Stimulated activated CD4-positive, alpha-beta T cell treated with anti-CD3 and anti-CD28 coated beads, Interleukin-15, amount 100 ng/mL, for 24 hours (primary cell): ENCODE measurements at places on chromosomes 6 and 20.

DNA sequence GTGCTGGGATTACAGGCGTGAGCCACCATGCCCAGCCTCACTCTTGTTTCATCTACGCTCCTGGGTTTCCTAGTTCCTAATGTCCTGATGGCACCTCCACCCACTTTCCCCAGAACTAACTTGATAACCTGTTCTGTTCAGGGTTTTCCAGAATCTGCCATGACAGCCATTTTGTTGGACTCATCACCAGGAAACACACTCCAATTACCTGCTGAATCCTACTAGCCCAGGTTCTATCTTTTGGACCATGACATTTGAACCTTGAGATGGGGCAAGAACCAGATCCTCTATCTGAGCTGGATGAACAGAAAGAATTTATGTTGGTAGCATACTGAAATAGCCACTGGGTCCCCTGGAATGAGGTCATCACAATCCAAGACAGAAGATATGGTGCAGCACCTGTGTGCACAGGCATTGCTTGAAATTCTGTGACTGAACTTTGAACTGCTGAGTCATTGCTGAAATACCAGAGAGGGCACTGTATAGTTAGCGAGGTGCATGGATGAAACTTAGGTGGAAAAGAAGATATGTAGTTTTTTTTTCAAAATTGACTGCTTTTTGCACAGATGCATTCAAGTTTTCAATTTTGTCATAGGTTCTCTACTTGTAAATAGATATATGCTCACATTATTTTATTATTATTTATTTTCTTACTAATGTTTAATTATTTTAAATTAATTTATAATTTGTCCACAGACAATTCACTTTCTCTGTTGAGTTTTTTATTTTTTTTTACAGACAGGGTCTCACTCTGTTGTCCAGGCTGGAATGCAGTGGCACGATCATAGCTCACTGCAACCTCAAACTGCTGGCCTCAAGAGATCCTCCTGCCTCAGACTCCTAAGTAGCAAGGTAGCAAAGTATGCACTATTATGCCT is 42.8 kb upstream of the TASP1 start:
- DNase-seq = no peak

- no peak for DNase-seq
These were observed 91.0 kb downstream of the NCR2 start for GRCh38 chr6:41426438-41426851.

DNA sequence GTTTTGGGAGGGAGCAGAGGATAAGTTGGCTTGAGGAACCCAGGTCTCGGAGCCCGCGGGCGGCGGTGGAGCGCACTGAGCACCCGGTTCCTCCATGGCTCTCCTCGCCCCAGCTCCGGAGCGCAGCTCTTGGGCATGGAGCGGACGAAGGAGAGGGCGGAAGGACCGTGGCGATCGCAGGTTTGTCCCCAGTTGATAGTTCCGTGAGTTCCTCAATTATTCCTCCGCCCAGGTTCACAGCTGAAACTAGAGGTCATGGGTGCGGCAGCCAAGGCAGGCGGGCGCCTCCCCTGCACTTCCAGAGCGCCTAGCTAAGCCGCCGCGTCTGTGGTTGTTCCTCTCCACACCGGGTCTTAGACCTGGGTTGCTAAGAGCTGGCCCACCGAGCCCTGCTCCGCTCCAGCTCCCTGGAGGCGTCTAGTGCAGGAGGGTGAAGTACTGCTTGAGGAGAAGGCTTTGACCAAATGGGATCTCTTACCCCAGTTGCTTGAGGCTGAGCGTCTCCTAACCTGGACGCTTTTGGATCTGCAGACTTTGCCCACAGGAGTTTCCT is at the start of gene HTR1B:
HTR1B (minus strand) TSS at position 184 of the 553 bp plus-strand sequence; CDS start at position 96, 88 bp downstream.
- no peak for DNase-seq

GRCh38 chr6:150907383-150907782 is 41.9 kb downstream of the MTHFD1L start:
- DNase-seq = no peak

GRCh38 chr6:50288241-50288640 is 238.5 kb upstream of the DEFB112 start:
- no peak for DNase-seq

GRCh38 chr6:29924287-29924686 is 18.0 kb upstream of the HLA-A start:
- no peak for DNase-seq

GRCh38 chr20:32775336-32775991 is 13.3 kb downstream of the DNMT3B start:
- DNase-seq = no peak

GRCh38 chr6:47710295-47710694 is 11.9 kb downstream of the ADGRF4 start:
- no peak for DNase-seq

- peak; percentile 40 for DNase-seq
These were observed 1.3 kb upstream of the DDR1 start for GRCh38 chr6:30882759-30883684.

GRCh38 chr6:88381289-88381642 is 215.1 kb upstream of the CNR1 start:
- DNase-seq = no peak

GRCh38 chr6:17015551-17016381 is 86.1 kb upstream of the STMND1 start:
- peak; percentile 41 for DNase-seq

DNA sequence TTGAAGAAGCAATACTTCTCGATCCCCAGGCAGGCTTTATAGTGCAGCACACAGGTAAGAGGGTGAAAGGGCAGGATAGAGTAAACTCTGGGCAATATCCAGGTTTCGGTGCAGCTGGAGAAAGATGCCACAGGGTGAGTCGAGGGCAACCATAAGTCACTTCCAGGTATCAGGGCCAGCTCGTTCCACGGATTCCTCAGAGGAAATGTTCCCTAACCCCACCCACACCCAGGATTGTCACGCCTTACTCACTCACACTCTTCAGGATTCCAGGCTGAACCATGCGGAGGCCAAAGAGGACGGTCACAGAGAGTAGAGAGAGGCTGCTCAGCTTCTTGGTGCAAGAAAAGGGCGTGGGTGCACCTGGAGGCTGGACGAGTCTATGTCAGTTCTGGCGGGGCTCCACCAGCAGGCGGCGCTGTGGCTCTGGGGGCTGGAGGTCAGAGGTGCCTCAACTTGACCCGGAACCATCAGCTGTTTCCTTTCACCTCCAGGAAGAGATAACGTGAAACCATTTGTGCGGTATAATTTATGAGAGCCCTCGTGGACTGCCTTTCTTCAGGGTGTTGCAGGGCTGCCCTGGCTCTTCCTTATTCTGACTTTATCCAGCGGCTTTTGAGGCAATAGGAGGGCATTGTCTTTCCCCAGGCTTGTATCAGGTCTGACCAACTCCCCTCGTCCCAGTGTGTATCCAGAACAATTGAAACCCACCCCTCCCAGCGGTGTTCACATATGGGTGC is 14.5 kb upstream of the WFDC12 start:
- DNase-seq = peak; percentile 86

GRCh38 chr6:54598787-54599313 is 247.7 kb upstream of the FAM83B start:
- DNase-seq = no peak

- no peak for DNase-seq
These were observed 300.3 kb downstream of the PRL start for GRCh38 chr6:21996425-21997118.

- no peak for DNase-seq
These were observed 3.6 kb upstream of the ARFGEF3 start for GRCh38 chr6:138157986-138158638.

- DNase-seq = no peak
These were observed 232.8 kb upstream of the QKI start for GRCh38 chr6:163181666-163182180.

DNA sequence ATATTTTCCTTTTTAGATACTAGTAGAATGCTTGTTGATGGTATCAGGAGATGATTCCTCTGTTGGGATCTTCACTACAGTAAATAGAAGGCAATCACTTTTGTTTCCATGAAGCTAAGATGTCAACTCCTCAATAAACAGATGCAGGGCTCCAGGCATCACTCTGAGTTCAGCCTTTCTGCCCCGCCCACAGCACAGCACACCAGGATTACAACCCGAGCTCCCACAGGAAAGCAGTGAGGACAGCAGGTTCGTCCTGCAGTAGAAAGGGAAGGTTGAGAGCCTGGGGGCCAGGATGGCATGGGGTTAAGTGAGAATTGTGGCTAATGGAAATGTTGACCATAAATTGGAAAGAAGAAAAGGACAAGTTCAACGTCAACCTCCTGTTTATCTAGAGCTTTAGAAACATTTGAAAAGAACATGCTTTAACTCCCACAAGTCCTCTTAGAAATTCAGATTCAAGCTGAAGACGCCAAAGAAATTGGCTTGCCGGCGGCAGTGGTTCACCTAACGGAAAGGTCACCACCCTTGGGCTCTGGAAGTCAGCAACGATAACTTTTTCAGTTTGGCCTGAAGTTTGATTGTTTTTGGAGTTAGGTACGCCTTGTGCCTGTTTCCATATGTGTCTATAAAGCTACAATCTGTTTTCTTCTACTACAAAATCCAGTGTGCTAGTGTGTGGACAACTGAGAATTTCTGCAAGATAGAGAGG is 144.4 kb upstream of the PDE10A start:
- no peak for DNase-seq

DNA sequence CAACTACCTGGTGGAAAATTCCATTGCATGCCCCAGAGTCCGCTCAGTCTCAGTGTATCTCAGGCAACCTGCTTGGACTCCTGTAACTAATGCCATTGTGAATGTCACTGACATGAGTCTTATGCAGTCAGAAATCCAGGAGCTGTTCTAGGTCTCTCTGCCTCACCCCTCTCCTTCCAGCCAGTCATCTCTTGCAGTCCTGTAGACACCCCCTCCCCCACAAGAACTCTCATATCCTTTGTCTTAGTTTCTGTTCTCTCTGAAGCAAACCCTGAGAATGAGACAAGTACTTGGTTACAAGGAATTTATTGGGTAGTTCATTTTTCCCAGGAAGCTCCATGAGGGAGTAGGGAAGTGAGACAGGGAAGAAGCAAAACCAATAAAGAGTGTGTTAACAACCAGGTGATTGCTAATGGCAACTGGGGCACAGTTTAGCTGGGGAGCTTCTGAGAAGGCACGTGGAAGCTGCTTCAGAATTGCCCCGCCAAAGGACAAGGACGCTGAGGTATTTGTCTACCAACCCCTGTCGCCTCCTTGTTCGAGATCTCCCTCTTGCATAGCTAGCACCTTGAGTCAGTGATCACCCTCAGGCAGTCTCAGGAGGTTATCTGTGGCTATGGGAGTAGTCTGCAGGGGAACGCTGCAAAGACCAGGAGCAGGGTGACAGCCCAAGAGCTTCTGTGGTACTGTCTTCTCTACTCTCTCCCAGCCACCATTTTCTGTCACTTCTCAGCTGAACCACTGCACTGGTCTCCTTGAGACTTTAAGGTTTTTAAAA is 911.4 kb upstream of the FLRT3 start:
- no peak for DNase-seq

DNA sequence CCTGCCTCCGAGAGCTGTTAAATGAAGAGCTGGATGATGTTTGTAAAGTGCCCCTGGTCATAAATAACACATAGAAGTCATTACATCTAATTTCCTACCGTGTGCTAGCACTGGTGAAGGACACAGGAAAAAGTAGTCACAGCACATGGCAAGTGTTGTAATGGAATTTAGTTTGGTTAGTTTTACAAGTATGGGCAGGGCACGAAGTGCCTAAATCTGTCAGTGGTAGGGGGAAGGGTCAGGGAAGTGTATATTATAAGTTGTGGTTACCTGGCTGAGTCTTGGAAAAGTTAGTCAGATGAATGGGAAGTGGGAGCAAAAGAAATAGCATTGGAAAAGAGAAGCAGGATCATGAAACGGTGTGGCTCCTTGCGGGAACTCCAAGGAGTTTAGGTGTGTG is 1.6 kb downstream of the RIPPLY2 start:
- no peak for DNase-seq

- no peak for DNase-seq
These were observed 130.8 kb downstream of the TPBG start for GRCh38 chr6:82494367-82494766.

- no peak for DNase-seq
These were observed 524.0 kb downstream of the UTRN start for GRCh38 chr6:144809120-144809519.

GRCh38 chr6:127402890-127403617 is 56.1 kb downstream of the KIAA0408 start:
- DNase-seq = no peak

DNA sequence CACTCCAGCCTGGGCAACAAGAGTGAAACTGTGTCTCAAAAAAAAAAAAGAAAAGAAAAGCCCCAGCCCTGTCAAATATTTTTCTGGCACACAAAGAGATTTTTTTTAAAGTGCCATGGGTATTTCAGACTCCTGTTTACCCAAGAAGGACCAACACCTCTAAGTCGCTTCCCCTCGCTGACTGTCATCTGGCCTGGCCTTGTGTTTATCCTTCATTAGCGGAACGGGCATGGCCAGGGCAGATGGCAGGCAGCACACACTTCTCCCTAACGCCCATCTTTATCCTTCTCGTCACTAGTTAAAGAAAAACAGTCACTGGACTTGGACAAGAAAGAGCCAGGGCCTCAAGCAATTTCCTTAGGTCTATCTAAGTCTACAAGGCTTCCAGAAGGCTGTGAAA is 7.3 kb upstream of the CBFA2T2 start:
- DNase-seq = no peak

GRCh38 chr6:28794175-28795002 is 129.4 kb downstream of the TRIM27 start:
- peak; percentile 32 for DNase-seq

DNA sequence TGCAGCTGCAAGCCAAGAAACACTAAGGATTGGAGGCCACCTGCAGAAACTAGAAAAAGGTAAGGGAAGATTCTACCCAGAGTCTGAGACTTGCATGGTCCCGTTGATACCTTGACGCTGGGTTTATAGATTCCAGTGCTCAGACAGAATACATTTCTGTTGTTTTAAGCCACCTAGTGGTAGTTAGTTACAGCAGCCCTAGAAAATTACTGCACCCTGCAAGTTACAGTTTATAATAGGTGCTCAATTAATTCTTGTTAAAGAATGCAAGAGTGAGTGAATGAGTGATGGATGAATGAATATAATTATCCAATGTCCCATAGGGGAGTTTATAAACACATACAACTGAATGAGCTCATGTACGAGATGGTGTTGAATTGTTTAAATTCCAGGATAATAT is 453.1 kb upstream of the SLC35B3 start:
- no peak for DNase-seq

GRCh38 chr6:52227495-52227894 is 16.8 kb downstream of the IL17F start:
- DNase-seq = peak; percentile 85

GRCh38 chr20:25325997-25326396 is 64.6 kb downstream of the ABHD12 start:
- DNase-seq = no peak

- DNase-seq = peak; percentile 52
These were observed 54.4 kb upstream of the ZNF337 start for GRCh38 chr20:25750765-25751696.
